ENCODE measurements at places on chromosomes 7 and 10.

DNA sequence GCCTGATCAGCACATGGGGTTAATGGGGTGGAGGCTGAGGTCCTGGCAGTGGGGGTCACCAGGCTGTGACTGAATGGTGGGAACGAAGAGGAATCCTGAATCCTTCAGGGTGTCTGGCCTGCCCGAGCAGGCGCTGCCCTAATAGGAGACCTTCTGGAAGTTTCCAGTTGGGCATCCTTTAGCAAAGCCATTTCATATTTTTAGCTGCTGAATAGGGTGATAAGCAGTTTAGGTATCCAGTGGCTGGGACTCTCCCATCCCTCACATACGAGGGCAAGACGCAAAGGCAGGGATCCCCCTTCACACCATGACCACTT lies 159.3 kb downstream of the SH3PXD2A start:
- DNase-seq: no peak

DNA sequence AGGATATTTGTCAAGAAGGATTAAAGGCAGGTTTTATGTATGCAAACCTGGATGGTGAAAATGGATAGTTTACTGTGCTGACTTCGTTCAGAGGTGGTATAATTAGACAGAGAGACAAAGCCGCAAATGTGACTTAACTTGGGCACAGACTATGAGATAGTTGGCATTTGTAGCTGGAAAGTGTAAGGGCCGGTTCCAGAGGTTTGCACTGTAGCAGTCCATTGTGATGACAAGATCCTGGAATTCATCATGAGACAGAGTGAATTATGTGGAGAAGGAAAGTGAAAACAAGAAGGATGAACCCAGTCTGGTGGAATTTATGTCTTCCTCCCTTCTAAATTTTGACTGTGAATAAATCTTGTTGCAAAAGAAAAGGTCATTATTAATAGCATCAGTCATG lies 139.0 kb downstream of the CNTNAP2 start:
- DNase-seq: no peak

GRCh38 chr7:19663816-19664462 lies 44.9 kb downstream of the POLR1F start:
- DNase-seq: no peak

DNA sequence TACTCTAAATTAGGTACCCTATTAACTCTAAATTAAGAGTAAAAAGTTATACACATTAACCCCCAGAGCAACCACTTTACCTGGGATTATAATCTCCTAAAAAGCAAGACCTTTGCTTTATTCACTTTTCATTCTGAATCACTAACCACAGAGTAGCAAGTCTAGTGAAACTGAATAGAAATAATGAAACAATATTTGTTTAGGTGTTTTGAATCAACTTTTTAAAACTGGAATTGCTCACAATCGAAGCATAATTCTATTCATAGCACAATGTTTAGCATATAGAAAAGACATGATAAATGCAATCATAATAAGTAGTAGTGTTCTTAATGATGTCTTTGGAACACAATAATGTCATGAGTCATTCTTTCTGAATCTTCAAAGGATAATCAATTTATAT lies 37.0 kb upstream of the CASD1 start:
- no peak for DNase-seq

DNA sequence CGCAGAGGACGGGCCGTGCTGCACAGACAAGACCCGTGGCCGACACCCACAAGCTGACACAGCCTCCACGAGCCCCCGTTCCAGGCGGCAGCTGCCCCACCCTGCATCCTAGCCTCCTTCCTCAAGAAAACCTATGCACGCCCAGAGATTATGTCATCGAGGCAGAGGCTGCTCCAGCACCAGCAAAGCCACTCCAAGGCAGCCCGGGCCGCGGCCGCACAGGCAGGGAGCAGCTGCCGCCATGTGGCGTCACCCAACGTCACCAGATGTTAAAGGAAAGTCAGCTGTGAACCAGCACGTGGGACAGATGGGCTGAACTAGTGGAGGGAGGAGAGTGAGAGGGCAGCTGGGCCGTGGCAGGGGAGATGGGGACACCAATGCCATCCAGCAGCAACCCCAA lies 59.8 kb downstream of the STK32C start:
- DNase-seq: no peak

GRCh38 chr7:111853201-111853990 lies 291.1 kb upstream of the IMMP2L start:
- DNase-seq: no peak

- DNase-seq: peak; percentile 61
Observed at GRCh38 chr10:117541405-117541908, 1.1 kb upstream of the EMX2 start.

- DNase-seq: no peak
Observed at GRCh38 chr7:145817687-145818086, 298.9 kb upstream of the CNTNAP2 start.

- no peak for DNase-seq
Observed at GRCh38 chr7:151696721-151697514, 177.2 kb upstream of the RHEB start.

DNA sequence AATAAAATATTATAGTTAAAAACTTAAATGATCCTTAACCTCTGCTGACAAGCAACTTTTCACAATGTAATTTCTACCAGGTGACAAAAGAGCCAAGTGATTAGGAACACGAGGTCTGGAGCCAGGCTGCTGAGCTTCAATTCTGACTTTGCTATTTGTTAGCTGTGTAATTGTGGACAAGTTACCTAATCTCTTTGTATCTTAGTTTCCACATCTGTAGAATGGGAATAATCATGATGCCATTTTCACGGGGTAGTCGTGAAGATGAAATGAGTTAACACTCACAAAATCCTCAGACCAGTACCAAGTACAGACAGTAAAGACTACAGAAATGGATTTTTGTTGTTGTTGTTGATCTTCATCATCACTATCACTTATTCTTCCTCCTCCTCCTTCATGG lies 144.5 kb downstream of the SLC25A13 start:
- no peak for DNase-seq

- DNase-seq: no peak
Observed at GRCh38 chr10:128599538-128599937, 473.3 kb upstream of the MKI67 start.

DNA sequence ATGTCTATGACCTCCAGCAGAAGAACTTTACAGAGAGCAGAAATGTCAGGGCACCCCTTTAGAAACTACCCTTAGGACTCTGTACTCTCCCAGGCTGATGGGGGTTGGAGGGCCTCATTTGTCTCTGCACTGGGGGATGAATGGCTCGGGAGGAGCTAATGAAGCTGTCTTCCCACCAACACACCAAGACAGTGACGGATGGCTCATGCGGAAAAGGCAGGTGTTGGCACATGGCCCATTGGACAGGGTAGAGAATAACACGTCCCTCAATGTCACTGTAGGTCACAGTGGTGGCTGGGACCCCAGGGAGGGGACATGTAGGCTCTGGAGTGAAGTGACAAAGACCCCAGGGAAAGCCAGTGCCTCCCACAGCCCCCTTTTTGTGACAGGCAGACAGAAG lies 64.0 kb upstream of the PCBD1 start:
- no peak for DNase-seq

DNA sequence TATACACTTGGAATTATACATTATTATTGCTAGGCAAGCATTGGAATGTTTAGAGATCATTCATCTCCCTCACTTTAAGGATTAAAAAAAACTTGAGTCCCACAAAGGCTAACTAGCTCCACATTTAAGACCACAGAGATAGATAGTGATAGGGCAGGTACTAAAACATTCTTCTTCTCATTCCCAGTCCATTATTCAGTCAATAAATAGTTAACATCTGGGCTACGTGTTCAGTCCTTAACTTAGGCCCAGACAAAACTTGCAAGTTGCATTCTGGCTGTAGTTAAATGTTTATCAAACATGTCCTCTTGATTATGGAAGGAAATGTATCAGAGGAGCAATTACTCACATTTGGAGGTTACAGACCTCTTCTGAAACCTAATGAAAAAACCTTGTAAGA lies 2.4 kb downstream of the GNG11 start:
- no peak for DNase-seq

- DNase-seq: no peak
Observed at GRCh38 chr10:15455456-15455855, 84.4 kb upstream of the FAM171A1 start.

- no peak for DNase-seq
Observed at GRCh38 chr10:10798102-10798863, 219.4 kb upstream of the CELF2 start.

DNA sequence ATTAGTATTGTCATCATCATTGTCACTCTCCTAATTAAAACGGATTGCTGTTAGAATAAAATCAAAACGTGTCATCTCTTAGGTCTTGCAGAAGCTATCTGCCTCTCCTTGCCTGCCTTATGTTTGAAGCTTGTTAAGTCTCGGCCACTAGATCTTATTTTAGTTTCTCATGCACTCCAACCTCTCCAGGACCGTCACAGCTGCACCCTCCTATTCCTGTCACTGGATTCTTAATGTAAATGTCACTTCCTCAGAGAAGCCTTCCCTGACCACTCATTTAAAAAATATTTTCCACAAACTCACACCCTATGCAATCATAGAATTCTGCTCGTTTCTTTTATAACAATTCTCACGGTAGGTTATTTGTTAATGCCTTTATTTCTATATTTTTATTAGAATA lies 103.9 kb upstream of the DKK1 start:
- no peak for DNase-seq

GRCh38 chr10:98460837-98461499 lies 14.2 kb upstream of the HPS1 start:
- no peak for DNase-seq

- no peak for DNase-seq
Observed at GRCh38 chr10:127280446-127280845, 84.1 kb upstream of the INSYN2A start.

- no peak for DNase-seq
Observed at GRCh38 chr10:112269266-112269665, 13.9 kb upstream of the TECTB start.

DNA sequence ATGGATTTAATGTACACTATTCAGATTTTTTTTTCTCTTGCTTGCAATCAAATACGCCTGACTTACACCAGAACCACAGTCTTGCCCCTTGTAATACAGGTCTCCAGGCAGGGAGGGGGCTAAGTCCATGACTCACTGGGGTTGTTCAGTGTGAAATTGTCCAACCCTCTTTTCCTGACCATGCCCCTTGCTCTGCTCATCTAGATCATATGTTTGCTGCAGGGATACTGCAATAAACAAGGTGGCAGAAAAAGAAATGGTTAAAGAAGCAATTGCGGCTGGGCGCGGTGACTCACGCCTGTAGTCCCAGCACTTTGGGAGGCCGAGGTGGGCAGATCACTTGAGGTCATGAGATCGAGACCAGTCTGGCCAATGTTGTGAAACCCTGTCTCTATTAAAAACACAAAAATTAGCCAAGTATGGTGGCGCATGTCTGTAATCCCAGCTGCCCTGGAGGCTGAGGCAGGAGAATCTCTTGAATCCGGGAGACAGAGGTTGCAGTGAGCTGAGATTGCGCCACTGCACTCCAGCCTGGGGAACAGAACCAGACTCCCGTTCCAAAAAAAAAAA lies 85.5 kb downstream of the TMEM130 start:
- DNase-seq: no peak

DNA sequence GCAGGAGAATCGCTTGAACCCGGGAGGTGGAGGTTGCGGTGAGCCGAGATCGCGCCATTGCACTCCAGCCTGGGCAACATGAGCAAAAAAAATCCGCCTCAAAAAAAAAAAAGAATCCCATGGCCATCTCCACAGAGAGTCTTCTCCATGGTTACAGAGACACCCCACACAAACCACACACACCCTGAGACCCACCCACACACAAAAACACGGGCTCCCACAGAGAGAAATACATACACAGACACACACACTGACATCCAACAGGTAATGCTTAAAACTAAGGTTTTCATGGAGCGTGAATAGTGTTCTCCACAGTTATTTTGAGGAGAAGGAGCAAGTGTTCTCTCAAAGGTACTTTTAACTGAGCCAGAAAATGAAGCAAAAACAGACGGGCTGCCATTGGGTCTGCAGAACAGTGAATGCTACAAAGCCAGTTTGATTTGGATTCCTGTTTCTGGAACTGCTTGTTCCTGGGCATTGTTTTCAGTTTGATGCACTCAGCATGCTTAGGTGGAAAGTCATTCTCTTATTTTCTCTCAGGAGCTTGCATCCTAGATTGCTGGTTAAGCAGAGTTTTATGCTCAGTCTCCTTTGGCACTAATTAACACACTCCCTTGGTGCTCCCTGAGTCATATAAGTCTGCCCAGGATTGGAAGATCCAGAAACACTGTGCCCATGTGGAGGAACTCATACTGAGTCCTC lies 15.4 kb downstream of the AHCYL2 start:
- peak; percentile 63 for DNase-seq

- no peak for DNase-seq
Observed at GRCh38 chr10:35194906-35195305, 68.3 kb downstream of the CREM start.

DNA sequence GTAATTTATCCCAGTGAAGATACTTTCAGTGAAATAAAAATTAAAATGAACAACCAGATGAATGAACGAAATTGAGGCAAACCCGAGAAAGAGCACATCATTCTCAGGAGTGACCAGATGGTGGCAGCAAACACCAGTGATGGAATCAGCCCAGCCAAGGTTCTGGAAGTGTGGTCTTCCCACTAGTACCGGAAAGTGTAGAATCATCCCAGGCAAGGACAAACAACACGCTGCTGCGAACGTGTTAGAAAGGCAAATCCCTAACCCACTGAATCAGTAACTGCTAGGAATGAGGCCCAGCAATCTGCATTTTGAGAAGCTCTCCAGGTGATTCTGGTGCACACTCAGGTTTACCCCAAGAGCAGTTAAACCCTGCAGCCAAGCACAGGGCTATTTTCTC lies 15.5 kb upstream of the SLC18A3 start:
- peak; percentile 85 for DNase-seq

- DNase-seq: no peak
Observed at GRCh38 chr10:62054408-62054807, 152.9 kb downstream of the ARID5B start.

DNA sequence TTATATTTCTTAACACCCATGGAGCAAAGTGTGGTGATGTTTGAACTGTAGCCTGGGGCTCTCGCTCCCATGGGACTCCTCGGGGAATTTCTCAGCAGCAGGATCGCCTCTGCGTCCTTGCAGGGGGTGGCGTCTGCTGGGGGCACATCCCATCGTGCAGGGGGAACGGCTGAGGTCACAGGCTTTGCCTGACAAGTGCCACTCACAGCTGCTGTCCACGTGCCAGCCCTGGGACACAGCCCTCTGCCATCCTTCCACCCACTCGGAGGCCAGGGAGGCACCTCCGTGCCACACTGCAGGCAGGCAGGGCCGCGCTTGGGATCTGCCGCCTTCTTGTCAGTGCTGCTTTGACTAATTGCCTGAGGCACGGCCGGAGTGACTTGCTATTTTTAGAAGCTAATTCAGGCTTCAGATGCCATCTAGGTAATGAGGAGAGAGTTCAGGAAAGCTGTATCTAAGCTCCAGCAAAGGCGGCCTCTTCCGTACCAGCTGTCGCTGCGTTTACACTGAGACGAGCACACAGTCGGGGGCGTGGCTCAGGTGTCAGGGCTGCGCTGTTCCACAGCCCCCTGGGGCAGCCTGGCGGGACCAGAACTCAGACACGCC lies 45.7 kb downstream of the PITRM1 start:
- DNase-seq: no peak

DNA sequence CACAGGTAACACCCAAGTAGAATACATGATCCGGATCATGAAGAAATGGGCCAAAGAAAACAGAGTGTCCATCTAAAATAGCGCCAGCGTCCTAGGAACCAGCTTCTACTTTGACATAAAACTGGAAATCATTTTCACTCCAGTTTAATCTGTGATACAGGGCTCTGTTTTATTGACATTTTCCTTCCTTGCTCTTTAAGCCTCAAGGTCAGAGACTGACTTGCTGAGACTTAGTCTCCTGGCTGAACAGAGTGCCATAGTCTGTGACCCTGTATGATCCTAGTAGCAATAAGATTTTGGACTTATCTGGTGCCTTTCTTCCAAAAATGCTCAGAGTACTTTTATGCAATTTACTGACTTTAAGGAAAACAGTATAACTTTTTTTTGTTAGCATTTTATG lies 41.7 kb upstream of the UBN2 start:
- no peak for DNase-seq
